ENCODE measurements at places on chromosomes 13 and 19. TPM values are rescaled to one million over a fixed set of nuclear protein-coding genes. Genes with fewer than 3 reads are reported as not detected.

DNA sequence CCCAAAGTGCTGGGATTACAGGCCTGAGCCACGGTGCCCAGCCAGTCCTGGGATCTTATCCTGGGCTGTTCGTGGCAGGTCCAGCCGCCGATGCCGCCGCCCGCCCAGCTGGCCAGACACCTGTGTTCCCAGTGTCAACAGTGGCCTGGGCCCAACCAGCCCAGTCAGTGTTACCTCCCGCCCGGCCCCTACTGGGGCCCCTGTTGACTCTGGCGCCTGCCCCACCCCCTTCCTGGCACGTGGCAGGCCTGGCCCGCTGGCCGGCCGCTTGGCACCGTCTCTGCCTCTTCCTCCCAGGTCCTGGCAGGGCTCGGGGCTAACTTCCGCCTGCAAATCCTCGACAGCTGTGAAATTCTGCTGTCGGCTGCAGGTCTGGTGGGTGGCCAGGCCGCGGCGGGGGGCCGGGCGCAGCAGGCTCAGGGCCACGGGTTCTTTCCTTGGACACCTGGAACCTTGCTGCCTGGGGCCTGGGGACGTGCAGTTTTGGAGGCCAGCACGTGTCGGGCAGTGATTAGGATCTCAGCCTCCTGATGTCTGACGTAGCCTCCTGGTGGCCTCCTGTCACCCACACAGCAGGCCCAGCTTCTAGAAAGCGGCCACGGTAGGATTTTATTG is 9.1 kb downstream of the ARID3A start:
- DNase-seq = no peak

GRCh38 chr13:76828316-76828741 is 57.9 kb downstream of the KCTD12 start:
- no peak for DNase-seq

DNA sequence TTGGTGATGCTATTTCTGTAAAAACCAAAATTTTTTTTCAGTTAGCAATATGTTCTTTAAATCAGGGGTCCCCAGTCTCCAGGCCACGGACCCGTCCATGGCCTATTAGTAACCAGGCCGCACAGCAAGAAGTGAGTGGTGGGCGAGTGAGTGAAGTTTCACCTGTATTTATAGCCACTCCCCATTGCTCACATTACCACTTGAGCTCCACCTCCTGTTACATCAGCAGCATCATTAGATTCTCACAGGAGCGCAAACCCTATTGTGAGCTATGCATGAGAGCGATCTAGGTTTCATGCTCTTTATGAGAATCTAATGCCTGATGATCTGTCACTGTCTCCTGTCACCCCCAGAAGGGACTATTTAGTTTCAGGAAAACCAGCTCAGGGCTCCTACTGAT is 58.9 kb upstream of the SLC7A1 start:
- no peak for DNase-seq

GRCh38 chr13:50227361-50227760 is 212.1 kb downstream of the KCNRG start:
- no peak for DNase-seq

DNA sequence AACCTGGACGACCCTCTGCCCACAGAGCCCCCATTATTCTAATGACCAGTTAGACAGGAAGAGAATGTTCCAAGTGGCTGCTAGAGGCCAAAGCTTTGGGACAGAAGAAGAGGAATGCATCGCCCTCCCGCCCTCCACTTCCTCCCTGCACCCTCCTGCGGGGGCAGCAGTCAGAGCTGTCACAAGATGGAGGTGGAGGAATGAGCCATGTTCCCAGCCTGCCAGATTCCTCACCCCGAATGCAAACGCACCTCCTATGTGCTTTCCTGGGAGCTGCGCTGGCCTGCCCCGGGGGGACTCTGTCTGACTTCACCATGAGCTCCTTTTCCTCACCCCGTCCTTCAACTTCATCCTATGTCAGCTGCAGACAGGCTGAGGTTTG is 1.7 kb downstream of the YJEFN3 start:
- DNase-seq = no peak

DNA sequence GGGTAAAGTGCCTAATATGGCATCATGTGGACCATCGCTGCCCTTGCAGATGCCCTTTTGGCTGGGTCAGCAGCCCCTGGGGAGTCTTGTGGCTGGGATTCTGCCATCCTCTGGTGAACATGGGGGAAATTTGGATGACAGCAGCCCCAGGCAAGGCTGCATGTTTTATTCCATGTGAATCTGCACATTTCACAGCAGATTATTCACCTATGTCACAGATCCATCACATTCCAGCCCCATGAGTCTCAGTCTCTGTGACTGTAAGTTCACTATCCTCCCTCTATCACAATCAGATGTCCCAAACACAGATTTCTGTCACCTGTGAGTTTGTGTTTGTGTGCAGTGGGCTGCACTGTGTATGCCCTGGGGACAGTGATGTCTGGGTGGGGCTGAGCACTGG is 36.8 kb upstream of the PSG9 start:
- no peak for DNase-seq

DNA sequence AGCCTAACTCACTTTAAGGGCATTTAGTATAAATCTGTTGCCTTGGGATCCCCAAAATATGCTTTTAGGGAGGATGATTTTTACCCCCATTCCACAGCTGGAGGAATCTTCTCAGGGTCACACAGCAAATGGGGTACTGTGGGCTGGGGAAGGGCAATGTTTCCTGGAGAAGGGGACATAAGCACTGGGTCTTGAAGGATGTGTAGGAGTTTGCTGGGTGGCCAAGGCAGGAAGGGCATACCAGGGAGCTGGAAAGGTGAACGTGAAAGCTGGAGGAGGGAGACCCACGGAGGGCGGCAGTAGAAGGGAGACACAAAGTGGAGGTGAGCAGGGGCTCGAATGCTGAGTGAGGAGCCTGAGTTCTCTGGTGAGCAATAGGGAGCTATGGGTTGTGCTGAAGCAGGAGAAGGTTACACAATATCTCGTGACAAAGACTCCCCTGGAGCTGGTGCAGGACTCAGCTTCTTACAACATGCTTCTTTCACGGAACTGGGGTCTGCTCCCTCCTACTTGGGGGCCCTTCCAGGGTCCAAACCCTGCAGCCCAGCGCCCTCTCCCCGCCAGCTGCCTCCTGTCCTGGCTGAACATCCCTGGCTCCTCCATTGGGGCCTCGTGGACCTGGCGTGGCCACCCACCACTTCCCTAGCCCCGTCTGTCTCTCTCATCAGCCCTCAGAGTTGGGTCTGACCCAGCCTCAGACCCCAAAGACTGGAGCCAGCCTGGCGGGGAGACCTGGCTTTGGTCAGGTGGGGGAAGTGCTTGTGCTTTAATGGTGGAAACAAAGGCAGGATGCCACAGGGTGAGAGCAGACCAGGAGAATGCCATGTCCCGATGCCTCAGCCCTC is 11.1 kb downstream of the CILP2 start:
- DNase-seq = no peak

GRCh38 chr19:2421581-2422306 is 5.6 kb downstream of the TIMM13 start:
- DNase-seq = no peak

- DNase-seq = no peak
Observed at GRCh38 chr13:102970542-102970941, 95.7 kb downstream of the SLC10A2 start.

DNA sequence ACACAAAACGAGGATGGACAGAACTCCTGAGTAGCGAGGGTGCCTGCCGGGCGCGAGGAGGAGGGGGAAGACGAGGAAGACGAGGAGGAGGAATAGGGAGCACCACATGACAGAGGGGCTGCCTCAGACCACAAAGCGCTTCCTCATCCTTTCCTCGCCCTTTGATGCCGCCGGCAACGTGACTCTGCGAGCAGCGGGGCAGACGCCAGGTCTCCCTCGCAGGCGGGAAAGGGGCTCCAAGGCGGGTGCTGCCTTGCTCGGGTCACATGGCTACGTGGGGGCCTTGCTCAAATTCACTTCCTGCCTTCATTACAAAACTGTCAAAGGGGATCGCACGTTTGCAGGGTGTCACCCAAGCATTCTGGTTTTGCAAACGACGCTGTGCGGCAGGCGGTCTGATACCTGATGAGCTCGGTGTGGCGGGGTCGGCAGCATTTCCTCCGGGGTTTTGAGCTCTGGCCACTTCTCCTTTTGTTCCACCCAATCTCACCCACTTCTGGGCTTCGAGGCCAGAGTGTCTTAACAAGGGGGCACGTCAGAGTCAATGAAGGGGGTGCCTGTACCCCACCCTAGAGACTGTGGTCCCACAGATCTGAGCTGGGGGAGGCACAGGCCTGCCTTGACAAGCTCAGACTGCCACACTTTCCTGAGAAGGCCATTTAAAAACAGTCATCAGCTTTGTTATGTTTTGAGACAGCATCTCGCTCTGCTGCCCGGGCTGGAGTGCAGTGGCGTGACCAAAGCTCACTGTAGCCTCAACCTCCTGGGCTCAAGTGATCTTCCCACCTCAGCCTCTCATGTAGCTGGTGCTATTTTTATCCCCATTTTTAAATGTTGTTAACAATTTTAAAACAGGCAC is 14.9 kb downstream of the MAP2K2 start:
- no peak for DNase-seq

DNA sequence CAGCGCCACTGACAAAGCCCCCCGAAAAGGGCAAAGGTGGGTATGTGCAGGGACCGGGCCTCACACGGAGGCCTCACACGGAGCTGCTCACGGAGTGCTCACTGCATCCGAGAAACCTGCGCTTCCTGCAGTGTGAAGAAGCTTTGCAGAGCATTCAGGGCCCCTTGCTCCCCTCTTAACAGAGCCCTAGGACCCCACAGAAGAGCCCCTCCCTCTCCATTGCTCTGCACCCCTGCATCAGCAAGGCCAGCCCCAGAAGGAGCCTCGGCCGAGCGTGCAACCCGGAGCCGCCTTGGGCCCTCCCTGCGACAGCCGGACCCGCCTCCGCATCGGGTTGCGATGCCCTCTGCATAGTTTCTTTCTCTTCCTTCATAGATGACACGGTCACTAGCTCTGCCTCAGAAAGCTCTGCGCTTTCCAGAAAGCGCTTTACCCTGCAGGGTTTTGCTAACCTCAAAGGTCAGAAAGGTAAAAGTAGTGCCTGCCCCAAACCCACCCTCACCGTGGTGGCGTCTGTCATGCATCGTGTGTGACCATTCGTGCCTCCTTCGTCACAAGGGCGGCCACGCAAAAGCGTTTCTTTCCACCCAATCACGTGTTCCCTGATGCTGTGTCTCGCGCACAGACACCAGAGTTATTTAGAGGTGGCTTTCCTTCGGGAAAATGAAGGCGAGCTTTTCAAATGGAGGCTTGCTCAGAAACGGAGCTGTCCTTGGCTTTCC is 15.7 kb upstream of the F7 start:
- DNase-seq = peak; percentile 32

DNA sequence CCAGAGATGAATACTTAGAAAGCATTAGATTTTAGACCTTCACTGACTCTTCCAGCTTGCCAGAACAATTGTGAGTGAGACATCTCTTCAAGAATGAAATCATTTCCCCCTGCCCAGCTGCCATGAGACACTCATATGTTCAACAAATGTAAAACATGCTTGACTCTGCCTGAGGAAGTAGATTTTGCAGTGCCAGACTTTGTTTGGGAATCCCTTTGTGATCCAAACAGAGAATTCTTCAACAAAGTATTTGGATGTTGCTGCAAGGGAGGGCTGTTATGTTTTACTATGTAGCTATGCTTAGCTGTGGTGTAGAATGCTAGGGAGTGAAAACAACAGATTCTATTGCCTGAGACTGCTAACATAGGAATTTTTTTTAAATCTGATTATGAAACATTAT is 416.4 kb downstream of the DCT start:
- DNase-seq = no peak

DNA sequence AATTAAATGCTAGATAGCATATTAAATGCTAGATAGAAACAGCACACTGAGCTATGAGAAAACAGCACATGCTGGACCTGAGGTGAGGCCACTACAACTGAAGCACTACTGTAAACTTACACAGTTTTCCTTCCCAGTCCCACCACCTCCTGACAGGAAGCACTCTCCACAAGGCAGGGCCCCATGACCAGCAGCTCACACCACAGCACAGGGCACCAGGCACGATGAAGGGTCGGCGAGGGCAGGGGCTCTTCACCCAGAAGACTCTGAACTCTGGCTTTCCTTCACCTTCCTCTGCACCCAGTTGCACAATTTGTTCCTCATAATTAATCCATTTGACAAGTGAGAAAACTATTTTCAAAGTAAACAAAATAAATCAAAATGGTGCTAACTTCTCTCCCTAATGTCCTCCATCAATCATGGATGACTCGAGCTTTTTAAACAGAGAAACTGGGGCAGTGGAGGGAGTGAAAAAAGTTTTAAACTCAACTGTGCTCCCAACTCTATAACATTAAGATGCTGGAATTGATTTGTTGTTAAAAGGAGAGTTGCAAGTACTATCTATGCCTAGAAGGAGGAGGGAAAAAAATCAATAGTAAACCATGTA is 568.7 kb downstream of the UQCRFS1 start:
- peak; percentile 3 for DNase-seq

DNA sequence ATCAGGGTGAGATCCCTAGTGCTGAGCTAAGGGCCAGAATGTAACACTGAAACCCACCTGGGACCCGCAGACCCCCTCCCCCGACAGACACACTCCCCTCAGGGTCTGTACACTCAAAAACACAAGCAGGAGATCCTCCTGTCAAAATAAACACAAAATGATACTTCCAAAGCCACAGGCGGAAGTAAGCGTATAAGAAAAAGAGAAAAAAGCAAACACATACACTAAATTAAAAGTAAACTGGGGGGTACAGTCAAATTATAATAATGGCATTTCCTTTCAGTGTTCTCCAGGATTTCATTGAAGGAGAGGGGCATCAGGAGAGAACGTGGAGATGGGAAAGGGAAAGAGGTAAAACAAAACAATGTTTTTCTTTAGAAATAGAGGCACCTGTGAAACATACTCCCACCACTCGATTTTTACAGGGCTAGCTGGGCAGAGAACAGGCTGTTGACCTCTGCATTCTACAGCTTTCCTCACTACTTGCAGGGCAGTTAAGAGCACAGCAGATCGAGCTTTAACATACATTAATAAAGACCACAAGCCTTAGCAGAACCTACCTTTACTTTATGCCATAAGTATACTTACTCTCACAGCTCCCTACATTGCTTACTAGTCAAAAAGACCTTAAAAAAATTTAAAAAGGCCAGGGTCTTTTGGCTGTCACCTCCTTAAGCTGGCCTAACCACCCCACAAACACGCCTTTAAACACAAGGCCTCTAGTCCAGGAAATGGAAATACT is 5.3 kb downstream of the ZIC5 start:
- DNase-seq = no peak

GRCh38 chr13:99158846-99159245 is 41.8 kb upstream of the UBAC2 start:
- no peak for DNase-seq

- DNase-seq = no peak
Observed at GRCh38 chr13:93859716-93860115, 619.8 kb downstream of the DCT start.

Gene LHFPL6
- polyA plus RNA-seq = 31.4 TPM

Gene IRS2
- 10.4 TPM for polyA plus RNA-seq

Gene C19orf67
- polyA plus RNA-seq = 0.12 TPM

Gene ZNF540
- polyA plus RNA-seq = 7.3 TPM

Gene SLC7A10
- polyA plus RNA-seq = 0.47 TPM

Gene CYP4F11
- polyA plus RNA-seq = 0.42 TPM

Gene GNA15
- 0.65 TPM for polyA plus RNA-seq

Gene GPR12
- not detected for polyA plus RNA-seq

Gene TMEM91
- 19.5 TPM for polyA plus RNA-seq

Data from left kidney (tissue), 8 donors.